Activated CD8-positive, alpha-beta memory T cell treated with anti-CD3 and anti-CD28 coated beads for 1 hour (primary cell): ENCODE measurements at places on chromosomes 13 and 19.
A peak's percentile ranks its signal among the peaks of the same experiment; 100 is the strongest.

DNA sequence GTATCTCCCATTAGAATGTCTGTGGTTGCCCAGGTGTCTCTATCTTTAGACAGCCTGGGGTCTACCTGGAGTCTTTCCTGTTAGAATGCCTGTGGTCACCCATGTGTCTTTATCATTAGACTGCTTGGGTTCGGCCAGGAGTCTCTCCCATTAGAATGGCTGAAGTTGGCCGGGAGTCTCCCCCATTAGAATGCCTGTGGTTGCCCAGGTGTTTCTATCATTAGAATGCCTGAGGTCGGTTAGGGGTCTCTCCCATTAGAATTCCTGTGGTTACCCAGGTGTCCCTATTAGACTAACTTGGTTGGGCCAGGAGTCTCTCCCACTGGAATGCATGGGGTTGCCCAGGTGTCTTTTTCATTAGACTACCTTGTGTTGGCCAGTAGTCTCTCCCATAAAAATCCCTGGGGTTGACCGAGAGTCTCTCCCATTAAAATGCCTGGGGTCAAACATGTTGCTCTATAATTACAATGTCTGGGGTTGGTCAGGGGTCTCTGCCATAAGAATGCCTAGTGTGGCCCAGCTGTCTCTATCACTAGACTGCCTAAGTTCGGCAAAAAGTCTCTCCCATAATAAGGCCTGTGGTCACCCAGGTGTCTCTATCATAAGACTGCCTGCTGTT, 1448.7 kb downstream of the UQCRFS1 start:
- no peak for DNase-seq

DNA sequence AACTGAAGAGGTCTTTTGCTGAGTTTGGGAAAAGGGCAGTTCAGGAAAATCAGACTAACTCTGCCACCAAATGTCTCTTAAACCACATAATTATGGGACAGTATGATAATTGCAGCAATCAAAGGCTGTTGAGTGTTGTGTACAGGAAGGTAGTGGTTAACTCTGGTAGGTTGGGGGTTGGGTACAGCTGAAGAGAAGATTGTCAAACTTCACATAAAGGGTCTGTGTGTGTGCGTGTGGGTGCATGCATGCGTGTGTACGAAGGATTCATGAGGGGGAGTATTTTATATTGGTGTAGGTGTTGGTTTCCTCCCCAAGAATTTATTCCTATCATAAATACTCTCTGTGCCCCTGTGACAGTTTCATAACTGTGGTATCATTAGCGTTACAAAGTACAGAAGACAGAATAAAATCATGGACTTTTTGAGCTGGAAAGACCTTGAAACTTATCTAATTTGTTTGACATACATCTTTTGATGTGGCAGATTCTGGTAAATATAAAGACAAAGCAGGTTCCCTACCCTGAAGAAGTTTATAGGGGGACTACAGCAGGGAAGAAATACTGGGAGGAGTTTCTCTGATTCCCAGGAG, 94.1 kb downstream of the PCCA start:
- DNase-seq: no peak

DNA sequence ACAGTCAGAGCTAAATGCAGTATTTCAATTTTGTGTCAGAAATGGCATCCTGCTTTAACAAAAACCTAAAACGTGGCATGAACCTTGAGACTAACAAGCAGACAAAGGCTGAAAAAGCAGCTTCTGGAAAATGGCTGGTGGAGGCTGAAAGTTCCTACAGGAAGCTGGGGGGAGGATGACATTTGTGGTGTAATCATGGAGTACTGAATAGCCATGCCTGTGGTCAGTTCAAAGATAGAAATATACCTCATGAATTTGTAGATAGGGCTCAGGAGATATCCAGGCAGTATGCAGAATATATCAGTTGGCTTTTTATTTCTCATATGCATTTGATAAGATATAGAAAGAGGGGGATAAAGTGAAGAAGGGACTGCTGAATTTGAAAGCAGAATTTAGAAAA, 181.7 kb downstream of the UQCRFS1 start:
- DNase-seq: no peak

DNA sequence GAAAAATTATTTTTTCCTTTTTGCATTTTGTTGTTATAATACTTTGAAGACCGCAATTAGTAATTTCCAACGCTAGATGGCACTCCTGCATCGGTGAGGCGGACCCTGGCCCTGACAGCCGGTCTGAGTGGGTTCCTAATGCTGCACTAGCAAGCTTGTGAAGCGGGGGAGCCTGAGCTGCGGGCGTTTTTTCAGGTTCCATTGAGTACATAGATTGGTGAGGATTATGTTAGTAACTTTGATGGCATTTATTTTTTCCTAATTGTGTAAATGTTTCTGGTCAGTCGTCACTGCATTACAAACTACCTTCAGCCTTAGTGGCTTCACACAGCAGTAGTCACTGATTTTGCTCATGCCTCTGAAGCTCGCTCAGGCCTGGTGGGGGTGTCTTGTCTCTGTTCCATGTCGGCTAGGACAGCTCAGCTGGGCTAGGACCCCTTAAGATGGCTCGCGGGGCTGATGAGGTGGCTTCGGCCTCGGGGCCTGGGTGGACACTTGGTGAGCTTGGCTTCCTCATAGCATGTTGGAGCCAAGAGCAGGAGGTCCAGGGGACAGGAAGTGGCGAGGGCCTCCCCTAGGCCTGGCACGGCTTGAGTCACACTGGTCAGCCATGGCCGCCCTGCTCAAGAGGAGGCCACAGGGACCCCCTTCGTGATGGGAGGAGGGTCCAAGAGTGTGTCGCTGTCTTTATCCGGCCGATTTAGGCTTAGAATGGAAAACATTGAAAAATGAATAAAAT, 25.0 kb downstream of the ERCC5 start:
- no peak for DNase-seq

- DNase-seq: no peak
Measured at GRCh38 chr19:3807574-3808354, 21.6 kb upstream of the MATK start.

GRCh38 chr13:84443463-84443862, 561.2 kb upstream of the SLITRK1 start:
- no peak for DNase-seq

- no peak for DNase-seq
Measured at GRCh38 chr13:91331047-91331915, 16.2 kb upstream of the MIR17HG start.

- no peak for DNase-seq
Measured at GRCh38 chr19:6999933-7000332, 21.3 kb downstream of the MBD3L2B start.

DNA sequence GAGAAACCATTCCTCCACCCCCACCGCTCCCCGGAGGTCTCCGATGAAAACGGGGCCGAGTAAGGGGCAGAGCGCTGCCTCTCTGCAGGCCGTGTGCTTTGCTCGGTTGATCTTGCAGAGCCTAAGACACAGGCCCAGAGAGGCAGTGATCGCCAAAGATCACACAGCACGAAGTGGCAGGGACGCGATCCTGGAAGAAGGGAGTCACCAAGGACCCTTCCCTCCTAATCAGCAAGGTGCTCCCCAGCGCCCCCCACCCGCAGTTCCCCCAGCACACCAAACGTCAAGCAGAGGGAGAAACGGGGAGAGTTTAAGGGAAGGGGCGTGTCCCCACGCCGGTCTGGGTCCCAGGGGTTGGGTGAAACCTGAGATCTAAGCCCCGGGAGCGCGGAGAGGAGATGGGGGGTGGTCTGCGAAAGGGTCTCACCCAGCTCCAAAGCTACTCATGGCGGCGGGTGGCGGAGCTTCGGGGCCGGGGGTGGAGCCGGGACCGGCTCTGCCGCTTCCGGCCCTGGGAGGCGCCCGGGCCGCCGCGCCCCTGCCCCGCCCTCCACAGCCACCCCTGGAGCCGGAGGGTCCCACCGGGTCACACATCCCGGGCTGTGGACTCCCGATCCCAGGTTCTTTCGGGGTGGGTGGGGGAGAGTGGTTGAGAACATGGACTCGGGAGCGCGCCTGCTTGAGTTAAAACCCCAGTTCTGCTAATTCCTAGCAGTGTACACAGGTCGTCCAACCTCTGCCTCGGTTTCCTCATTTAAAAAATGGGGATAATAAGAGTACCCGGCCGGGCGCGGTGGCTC, at the start of gene EML2:
Gene EML2 (minus strand): TSS at position 468 of the 800 bp plus-strand sequence. CDS start 21 bp downstream, at position 447.
- DNase-seq: no peak

- DNase-seq: no peak
Measured at GRCh38 chr13:103275081-103275480, 208.9 kb upstream of the SLC10A2 start.

- no peak for DNase-seq
Measured at GRCh38 chr19:29329460-29330134, 116.6 kb upstream of the UQCRFS1 start.

DNA sequence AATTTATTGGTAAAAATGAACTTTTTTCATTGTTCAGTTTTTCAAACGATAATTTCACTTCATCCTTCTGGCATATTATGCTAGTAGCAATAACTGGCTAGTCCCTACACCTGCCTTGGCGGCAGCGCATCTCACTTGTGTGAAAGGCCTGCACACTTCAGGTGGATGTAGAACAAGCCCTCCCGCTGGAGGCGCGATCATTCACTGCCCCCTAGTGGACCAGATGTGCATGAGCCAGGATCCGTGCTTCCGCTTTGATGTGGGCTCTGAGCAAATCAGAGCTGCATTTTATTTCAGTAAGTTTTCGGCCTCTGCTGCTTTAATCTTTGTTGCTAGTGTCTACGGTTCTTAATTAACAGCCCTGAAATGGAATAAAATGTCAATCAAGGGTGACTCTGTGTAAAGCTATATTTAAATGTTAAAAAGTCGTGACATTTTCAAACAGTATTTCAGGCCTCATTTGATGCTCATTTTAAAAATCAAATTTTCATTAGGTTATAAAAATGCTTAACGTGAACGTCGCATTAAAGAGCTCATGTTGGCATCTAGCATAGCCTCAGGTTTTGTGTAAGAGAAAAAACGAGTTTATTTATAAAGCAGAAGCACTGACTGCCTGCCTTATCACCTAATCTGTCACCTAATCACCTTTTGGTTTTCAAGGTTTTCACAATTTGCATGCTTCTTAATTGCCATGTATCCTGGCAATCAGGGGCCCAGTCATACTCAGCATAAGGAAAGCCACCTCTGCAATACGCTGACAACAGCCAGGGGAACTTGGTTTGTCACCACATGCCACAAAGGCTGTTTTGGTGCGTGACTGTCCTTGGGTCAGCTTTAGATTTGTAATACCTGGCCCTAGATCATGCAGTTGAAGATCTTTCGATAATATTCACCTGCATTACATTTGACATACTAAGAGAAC, 112.2 kb downstream of the TEX26 start:
- DNase-seq: peak; percentile 66

GRCh38 chr19:14112809-14113385, 4.7 kb downstream of the PRKACA start:
- DNase-seq: no peak

DNA sequence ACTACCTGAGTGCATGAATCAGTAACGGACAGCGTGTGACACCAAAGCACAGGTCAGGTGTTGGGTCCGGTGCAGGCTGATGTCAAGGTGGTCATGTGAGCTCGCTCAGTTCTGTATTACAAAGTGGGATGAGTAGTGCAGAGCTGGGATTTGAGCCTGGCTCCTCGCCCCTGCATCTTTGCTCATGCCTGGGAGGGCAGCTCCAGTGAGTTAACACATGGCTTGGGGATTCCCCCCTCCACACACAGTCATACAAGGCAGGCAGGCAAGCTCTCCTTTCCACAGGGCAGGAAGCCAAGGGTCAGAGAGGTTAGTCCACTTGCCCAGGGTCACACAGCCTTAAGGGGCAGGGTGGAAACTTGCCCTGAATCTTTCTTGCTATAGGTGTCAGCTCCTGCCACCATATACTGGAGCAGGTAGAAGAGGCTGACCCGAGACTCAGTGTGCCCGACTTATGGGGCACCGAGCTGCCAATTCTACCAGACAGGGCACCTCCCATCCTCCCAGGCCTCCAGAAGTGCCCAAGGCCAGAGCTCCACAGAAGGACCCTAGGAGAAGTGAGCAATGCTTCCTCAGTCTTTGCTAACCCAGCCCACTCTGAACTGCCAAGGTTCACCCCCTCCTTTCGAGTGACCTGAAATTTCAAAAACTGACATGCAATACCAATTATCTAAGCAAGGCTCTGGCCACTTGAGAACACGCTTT, 35.4 kb downstream of the ZNF787 start:
- DNase-seq: no peak

DNA sequence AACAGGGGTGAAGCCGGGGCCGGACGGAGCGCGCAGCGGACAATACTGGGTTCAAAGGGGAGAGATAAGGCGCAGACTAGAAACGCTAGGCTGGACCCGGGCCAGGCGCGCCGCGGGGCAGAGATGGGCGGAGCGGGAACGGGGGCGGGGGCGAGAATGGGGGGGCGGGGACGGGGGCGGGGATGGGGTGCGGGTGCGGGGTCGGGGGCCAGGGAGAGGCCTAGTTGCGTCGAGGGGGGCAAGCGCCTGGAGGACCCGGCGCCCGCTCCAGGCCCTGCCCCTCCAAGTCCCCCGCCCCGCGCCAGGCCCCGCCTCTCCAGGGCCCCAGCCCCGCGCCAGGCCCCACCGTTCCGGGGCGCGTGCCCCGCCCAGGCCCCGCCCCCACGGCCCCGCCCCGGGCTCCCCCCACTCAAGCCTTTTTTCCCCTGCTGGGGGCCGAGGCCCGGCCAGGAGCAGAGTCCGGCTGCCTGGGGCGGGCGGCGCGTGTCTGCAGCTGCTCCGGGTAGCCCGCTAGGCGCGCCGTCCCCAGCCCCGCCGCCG, at the start of gene CERS4:
Gene CERS4 (plus strand): TSS at position 449 of the 540 bp plus-strand sequence. CDS start 41,707 bp downstream, outside the sequence.
- DNase-seq: peak; percentile 67

DNA sequence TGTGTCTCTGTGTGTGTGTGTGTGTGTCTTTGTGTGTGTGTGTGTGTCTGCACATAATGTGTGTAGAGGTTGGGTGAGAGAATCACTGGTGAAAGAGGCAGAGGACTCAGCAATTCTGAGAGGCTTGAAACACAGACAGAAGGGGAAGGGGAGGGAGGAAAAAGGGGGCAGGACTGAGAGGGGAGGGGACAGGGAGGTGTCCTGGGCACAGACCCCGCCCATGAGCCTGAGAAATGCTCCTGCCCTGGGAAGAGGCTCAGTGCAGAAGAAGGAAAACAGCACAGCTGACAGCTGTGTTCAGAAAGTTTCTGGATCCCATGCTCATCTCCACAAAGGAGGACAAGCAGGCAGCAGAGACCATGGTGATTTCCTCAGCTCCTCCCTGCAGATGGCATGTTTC, 59.1 kb upstream of the CEACAM8 start:
- no peak for DNase-seq

- DNase-seq: no peak
Measured at GRCh38 chr13:99278200-99278599, 20.0 kb upstream of the GPR18 start.

GRCh38 chr19:980133-980998, 3.8 kb upstream of the WDR18 start:
- DNase-seq: no peak

DNA sequence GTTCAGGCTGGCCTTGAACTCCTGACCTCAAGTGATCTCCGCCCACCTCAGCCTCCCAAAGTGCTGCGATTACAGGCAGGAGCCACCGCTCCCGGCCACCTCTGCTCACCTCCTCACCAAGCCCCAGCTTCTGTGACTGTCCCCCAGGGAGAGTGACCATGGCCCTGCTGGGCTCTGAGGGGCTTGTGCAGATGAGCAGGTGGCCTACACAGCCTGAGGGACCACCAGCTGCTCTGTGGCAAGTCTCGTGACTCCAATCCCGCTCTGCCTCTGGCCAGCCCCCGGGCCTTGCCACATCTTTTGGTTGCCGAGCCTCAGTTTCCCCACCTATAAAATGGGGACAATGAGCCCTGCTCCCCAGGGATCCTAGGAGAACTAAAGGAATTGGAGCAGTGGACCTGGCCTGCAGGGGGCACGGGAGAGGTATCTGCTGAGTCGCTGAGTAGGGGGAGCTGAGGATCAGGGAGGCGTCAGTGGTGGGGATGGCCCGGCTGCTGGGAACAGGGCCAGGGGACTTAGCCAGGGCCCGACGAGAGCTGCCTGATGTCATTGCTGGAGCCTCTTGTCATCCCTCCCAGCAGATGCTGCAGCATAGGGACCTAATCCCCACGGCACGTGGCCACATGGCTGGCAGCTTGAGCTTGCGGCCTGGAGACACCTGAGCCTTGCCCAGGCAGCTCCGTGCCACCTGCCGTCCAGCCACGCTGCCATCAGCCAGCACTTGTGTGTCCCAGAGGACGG, 74.7 kb downstream of the GADD45B start:
- DNase-seq: no peak
